Endothelial cell (in vitro differentiated cells): ENCODE measurements at places on chromosomes 2 and 18.

- no peak for DNase-seq
Measured at GRCh38 chr2:54595999-54596902, 127.2 kb upstream of the EML6 start.

DNA sequence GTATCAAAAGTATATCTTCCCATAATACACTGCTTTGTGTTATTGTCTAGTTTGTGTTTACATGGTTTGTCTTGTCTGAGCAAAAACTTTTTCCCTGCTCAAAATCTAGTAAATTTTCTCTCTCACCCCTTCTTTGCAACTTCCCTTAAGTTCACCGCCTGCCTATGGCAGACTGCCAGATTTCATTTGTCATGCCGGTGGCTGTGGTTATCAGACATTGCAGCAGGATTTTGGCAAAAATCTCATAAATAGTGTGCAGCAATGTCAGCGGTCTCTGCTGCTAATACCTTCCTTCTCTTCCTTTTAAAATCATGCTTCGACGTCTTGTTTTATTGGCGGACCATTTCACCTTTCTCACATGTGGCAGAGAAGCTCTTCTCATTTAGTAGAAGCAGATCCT lies 45.6 kb upstream of the TMEM178A start:
- no peak for DNase-seq

- no peak for DNase-seq
Measured at GRCh38 chr2:12284487-12284886, 432.2 kb upstream of the TRIB2 start.

DNA sequence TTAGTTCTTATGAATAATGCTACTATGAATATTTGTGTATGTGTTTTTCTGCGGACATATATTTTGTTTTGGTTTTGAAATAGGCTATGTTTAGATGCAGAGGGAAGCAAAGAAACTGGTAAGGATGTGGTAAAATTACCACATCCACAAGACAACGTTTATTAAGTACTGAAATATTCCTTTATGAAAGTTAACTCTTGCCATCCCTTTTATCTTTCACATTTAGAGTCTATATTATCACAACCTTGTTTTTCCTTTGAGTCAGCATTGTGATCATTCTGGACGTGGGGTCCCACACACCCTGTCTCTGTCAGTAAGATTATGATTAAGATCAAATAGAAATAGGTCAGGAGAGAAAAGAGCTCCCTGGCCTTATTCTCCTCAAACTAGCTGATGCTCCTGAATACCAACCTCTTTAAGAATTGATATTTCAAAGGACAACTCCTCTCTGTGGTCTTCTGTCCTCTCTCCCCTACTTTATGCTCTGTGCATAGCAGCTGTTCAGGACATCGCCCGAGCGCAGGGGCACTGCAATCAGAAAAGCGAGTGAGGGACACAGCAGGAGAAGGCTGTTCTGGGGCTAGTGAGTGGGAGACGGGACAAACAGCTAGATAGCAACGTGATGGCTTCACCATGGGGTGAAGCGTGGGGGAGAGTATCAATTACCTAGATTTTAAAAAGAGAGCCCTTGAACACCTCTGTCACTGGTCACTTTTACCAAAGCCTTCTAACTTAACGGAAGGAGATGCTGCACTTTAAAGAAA lies 12.2 kb downstream of the METAP1D start:
- DNase-seq: no peak

DNA sequence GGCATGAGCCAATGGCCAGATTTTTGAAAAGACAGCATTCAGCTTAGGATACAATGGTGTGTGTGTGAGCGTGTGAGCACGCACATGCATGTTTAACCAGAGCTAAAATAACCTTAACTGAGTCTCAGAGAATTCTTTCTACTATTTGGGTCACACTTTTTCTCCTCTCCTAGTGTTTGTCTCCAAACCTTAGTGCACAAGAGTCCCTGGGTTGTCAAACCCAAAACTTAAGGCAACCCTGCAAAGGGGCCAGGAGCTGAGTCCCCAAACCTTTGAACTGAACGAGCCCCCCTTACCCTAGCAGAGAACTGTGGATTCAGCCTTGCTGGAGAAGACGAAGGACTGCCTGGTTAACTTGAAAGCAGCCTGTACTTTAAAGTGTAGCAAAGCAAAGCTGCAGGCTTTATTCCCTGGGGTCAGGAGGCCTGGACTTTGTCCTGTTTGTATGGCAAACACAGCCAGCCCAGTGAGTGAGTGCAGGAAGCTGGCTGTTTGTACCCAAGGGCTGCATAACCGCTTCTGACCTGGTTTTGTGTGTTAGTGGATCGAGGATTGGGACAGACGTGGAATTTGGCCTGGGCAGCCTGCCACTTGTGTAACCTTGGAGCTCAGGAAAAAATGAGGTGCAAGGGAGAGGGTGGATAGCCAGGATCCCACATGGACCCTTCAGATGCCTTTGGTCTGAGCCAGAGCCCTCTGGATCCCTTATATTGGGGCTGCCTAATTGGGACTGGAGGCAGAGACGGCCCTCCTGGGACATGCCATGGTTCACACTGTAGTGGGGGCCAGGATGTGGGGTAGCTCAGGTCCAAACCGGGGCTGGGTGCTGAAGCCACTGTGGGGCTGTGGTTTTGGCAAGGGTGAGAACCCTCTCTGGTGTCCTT lies 6.4 kb upstream of the PSMD1 start:
- no peak for DNase-seq

DNA sequence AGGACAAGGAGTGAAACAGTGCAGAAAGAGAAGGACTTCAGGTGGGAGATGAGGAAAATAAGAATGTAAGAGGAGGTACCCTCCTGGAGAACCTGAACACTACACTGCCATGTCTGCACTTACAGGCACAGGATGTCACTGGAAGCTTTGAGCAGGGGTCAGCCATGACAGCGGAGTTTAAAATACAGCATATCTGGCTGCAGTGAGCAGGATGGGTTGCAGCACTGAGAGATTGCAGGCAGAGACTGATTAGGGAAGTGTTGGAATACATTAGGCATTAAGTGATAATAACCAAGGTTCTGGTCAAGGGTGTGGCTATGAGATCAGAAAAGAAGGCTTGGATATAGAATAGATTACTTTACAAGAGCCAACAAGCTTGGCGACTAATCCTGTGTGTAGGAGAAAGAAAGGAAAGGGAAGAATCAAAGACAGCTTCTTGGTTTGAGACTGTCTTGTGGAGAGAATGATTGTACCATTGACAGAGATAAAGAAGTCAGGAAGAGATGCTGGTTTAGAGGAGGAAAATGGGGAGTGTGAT lies 171.1 kb upstream of the RBMS1 start:
- DNase-seq: no peak

DNA sequence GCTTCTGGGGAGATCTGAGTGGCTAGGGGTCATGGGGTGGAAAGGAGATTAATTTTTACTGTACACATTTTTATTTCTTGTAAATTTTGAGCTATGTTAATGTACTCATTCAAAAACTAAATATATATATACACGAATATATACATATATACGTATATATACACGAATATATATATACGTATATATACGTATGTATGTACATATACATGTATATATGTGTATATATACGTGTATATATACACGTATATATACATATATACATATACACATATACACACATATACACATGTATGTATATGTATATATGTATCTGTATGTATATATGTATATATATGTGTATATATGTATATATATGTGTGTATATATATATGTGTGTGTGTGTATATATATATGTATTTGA lies 3.0 kb upstream of the FHL2 start:
- DNase-seq: no peak

DNA sequence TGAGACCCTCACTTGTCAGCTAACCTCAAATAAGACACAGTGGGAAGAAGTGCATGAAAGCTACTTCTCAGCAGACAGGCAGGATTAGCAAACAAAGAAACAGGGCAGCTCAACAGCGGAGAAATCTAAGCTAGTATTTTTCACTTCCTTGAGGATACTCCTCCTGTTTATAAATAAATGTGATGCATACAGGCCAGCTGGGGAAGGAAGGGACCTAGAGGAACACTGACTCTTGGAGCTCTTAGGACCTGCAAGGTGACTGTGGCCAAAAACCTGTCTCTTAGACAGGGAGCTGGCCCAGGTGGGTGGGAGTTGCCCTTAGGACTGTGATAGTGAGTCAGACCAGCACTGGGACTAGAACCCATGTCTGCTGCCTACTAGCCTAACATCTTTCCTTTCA lies 4.8 kb downstream of the REEP1 start:
- DNase-seq: no peak

- DNase-seq: no peak
Measured at GRCh38 chr2:30239986-30240752, 8.8 kb downstream of the LBH start.

DNA sequence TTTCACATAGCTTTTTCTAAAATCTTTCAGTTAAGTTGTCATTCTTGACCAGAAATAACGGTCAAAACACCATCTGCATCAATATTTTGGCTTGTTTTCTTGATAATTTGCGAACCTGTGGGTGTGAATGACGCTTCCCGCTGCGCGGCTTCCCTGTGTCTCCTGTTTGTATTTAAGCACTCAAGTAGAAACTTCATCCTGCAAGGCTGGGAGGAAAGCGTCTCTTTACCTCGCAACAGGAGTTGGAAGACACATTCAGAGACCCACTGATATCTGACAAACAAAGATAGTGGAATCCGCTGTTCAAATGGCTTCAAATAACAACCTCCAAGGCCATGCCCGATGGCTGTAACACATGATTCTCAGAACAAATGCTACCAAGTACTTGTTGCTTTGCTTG lies 704.9 kb downstream of the DCDC2C start:
- DNase-seq: no peak

- no peak for DNase-seq
Measured at GRCh38 chr2:205357732-205358131, 324.6 kb upstream of the NRP2 start.

- DNase-seq: no peak
Measured at GRCh38 chr2:232348936-232349335, 29.6 kb upstream of the ALPP start.

DNA sequence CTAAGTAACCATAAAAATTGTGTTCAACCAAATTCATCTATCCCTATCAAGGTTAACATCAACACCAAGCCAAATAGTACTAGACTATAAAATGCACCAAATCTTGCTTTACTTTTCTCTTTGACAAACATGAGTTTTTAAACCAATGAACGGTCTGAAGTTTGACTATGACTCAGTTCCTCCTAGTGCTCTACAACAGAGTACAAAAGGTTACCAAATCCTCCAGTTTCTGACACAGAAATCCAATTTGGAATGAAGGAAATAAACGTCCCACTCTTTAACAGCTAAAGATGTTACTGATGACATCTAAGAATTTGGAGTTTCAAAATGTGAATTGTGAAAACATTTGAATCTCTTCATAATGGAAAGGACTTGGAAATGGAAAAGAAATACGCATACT lies 11.8 kb upstream of the ACVR1 start:
- DNase-seq: no peak

GRCh38 chr2:240391111-240392051 lies 44.1 kb upstream of the GPC1 start:
- no peak for DNase-seq

DNA sequence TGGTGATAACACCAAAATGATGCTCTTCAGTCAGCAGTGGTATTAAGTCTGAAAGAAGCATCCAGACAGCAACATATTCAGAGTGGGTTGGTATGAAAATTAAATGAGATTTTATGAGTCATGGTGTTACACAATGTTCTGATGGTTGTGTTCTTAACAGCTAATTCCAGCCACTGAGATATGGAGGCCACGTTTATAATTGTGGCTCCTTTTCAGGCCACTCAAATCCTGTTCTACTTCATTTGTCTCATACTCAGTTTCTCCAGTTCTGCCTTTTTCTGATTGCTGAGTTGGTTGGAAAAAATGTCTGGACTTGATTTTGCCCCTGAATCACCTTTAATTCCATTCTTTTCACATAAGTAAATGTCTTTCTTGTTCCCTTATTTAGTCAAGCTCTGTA lies 162.7 kb upstream of the COL3A1 start:
- no peak for DNase-seq

DNA sequence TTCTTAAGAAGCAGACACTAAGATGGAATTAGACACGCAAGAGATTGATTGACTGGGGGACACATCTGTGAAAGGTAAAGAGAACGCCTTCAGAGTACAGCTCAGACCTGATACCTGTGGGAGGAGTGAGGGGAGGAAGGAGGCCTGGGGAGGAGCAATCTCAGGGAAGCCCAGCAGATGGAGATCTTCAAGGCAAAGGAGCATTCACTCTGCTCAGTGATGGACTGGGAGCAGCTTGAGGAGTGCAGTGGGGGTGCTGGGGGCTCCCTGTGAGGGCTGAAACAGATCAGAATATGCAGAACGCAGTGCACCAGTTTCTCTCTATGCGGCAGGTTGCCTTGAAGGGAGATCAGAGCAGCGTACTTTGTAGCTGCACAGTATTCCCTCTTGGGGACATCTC lies 103.7 kb upstream of the ATP8B1 start:
- DNase-seq: no peak

GRCh38 chr18:48201337-48202005 lies 207.7 kb downstream of the ZBTB7C start:
- no peak for DNase-seq

DNA sequence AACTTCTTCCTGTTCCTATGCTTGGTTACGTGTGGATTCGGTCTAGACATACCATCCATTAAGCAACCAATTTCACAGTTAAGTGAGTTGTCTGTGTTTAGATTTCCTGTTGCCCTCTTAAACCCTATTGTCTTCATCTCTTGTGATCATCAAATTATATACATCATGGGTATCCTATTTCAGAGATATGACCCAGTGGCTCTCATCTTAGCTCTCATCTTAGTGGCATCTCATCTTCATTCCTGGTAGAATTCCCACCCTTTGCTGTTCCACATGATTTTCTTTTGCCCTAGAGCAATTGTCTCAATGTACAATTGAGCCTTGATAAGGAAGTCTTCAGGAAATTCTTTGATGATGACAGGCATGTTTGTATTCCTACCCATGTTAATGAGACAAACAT lies 29.4 kb upstream of the FN1 start:
- DNase-seq: no peak
